Stimulated activated CD8-positive, alpha-beta memory T cell treated with anti-CD3 and anti-CD28 coated beads, Interleukin-12 subunit alpha, Interleukin-12 subunit beta, amount 100 ng/mL, for 4 hours (primary cell): ENCODE measurements at places on chromosomes 11 and 22.

- DNase-seq, result peak; percentile 76
Observed at GRCh38 chr22:30265823-30266444, 717 bp downstream of the OSM start.

- DNase-seq, result no peak
Observed at GRCh38 chr11:2300290-2300935, 1.3 kb downstream of the C11orf21 start.

GRCh38 chr11:36809303-36809702 is 211.3 kb upstream of the RAG2 start:
- DNase-seq, result no peak

- no peak for DNase-seq
Observed at GRCh38 chr22:45157907-45158306, 5.8 kb upstream of the NUP50 start.

DNA sequence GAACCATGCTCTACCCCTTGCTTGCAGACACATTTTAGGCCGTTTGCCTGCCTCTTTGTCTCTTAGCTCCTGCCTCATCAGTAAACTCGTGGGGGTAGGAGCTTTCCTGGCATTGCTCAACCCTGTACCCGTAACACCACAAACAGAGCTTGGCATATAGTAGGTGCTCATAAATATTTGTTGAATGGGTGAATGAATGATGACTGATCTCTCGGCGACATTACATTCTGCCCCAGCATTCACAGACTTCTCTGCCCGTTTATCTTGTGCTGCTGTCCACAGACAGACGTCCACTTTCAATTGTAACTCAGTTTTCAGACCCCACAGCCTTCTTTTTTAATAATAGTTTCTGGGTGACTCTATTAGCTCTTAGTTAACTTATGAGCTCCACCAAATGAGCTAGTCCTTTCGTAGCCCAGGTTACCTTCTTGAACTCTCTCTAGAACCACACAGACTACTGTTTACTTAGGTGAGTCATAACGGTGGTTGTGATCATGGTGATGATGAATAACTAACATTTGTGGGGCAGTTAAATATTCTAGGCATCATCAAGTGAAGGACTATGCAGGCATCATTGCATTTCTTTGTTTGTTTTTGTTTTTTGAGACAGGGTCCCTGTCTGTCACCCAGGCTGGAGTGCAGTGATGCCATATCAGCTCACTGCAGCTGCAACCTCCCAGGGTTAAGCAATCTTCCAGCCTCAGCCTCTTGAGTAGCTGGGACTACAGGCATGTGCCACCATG is 188.4 kb downstream of the ADAMTS15 start:
- no peak for DNase-seq

DNA sequence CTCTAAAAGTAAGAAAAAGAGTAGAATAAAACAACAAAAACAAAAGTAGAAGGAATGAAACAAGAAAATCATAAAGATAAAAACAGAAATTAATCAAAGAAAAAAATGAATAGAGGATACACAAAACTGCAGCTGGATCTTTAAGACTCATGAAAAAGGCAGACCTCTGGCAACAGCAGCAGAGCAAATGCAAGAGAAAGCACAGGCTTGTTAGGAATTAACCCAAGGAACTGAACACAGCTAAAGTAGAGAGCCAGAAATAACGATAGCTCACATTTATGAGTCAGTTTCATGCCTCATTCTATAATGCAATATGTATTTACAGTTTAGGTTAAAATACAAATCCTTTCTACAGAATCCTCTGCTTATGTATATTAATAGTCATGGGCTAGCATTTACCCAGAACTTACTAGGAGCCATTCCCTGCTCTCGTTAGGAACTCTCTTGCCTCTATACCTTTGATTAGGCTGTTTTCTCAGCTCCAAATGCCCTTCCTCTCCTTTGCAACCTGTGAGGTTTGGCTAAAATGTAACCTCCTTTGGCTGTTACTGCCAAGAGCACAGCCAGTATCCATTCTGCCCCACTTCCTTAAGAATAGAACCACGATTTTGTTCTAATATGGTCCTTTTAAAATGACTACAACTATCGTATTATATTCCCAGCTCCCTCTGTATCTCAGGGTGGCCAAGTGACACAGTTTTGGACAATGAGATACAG is 38.3 kb upstream of the NFAM1 start:
- DNase-seq, result no peak
